SW480 (cell line): ENCODE measurements at places on chromosomes 6 and 20.
A peak's percentile ranks its signal among the peaks of the same experiment; 100 is the strongest.

DNA sequence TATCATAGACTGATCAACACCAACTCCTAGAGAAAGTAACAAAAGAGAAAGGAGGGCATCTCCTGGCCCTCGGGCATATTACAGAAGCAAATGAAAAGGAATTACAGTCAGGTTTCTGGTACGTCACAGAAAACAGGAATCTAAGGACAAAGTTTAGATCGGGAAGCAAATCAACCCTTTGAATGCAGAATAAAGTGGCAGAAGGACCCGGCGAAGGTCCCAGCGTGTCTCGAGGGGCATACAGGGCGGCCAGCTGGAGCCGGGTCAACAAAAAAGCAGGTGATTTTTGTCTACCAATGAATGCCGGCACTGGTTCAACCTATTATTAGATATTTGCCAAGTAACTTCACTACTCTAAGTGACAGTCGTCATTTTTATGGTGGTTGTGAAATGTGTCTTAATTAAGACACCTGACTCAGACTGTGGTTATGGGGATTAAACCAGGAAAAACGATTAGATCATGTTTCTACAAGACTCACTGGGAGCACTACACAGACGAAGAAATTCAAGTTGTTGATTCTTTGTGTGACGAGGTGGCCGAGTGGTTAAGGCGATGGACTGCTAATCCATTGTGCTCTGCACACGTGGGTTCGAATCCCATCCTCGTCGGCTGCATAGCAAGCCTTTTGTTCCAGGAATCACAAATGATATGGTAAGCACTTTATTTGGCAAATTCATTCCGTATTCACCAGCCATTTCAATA, 12.4 kb upstream of the ZSCAN9 start:
- DNase-seq, result peak; percentile 53

- DNase-seq, result no peak
These were observed 16.1 kb upstream of the LMBRD1 start for GRCh38 chr6:69812746-69813427.

DNA sequence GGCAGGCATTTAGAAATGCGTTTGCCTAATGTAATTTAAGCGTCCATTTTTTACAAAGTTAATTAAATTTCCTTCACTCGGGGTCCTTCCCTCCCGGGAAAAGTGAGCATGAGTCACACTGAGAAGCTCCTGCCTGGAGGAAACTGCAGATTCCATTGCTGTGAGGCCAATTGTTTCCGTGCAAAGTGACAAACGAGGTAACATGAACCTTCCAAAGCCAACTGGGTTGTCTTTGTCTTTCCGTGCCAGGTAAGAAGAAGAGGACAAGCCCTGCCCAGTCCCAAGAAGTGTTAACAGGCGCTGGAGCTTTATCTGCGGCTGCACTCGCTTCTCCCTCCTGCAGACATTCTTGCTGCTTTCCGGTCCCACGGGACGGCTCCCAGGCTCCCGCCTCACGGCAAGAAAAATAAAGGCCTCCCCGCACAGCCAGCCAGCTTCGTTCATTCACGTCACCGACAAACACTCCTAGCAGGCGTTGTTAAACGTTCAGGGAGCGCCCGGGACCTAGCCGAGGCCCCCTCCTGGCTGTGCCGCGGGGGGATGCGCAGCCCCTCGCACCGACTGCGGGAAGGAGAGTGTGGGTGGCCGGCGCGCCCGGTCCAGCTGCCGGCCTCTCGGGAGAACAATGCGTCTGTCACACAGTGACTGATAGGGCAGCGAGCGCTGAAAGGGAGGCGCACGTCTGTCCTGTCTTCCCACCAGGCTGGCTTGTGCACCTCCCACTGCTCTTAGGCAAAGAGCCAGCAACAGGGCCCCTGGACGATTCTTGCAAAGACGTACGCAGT, 61.5 kb upstream of the HDDC2 start:
- peak; percentile 36 for DNase-seq

GRCh38 chr20:17059465-17059864, 167.4 kb upstream of the PCSK2 start:
- DNase-seq, result peak; percentile 63

DNA sequence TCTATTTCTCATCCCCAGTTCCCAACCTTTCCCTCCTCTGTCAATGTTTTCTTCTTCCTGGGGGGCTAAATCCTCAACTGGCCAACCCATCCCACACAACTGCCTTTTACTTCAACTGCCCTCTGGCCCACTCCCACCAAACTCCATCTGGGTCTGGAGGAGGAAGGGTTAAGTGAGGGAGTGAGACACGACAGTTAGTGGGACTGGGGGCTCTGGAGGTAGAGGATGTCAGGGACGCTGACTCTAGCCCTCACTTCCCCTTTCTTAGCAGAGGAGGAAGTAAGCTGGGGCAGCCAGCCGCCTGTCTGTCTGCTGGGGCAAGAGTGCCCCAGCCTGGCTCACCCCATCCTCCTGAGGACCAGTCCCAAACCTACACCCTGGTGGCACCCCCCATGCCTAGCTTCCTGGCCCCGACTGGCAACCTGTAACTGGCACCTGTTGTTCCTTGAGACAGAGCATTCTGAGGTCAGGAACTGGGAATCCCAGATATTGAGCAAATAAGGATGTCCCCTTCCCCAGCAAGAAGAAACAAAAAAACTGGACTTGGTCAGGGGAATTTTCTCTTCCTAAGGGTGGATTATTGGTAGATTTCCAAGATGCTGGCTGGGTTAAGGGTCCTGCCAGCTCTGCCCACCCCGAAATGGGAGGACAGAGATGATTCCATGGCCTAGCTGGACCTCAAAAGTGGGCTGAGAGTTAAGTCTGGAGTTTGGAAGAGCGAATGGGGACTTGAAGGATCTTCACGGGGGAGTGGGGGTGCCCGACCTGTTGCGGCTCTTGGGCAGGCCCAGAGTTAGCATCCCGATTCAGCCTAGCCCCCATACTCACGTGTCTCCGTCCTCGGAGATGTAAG, 971 bp downstream of the NFKBIE start:
- no peak for DNase-seq

GRCh38 chr6:13472099-13472498, 15.3 kb downstream of the GFOD1 start:
- no peak for DNase-seq

GRCh38 chr6:32716396-32716795, 24.8 kb upstream of the HLA-DQA2 start:
- DNase-seq, result no peak

- no peak for DNase-seq
These were observed 45.4 kb downstream of the RARS2 start for GRCh38 chr6:87544474-87544735.

DNA sequence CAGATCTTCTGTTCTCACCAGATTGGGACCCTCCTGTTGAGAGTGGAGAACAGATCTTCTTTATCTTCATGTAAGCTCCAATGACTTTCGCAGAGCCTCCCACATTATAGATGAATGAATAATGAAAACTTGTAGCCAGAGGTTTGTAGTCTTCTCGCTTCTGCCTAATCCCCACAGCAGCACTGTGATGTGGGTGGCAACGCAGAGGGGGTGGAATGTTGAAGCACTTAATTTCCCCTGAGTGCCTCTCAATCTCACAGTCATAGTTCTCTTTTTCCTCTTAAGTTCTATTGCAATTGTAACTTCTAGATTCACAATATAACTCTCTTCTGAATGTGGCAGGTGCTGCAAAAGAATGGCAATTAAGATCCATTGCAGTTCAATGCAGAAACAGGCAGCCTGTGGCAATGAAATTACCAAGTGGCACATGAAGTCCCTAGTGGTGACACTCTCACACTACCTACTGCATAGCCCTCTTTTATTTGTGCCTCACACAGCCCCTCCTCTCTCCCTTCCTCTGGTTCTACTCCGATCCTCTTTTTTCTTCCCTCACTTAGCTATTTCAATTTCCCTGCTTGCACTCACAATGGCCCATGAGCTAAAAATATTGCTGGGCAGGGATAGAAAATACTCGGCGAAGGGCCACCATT, 281.9 kb downstream of the UBE3D start:
- DNase-seq, result peak; percentile 10

DNA sequence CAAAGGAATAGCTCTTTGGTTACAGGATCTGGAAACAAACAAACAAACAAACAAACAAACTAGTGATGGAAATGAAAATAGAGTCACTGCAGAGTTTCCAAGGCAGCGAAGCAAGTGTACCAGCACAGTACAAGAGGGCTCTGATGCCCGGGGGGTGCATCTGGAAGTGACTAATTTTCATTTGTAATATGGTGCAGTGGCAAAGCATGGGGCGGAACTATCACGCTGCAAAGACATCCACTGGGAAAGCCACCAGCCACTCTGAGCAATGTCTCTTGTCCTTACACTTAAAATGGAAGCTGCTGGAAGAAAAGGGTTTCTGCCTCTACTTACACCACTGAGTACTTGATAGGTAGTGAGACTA, 44.4 kb upstream of the NEDD9 start:
- no peak for DNase-seq

DNA sequence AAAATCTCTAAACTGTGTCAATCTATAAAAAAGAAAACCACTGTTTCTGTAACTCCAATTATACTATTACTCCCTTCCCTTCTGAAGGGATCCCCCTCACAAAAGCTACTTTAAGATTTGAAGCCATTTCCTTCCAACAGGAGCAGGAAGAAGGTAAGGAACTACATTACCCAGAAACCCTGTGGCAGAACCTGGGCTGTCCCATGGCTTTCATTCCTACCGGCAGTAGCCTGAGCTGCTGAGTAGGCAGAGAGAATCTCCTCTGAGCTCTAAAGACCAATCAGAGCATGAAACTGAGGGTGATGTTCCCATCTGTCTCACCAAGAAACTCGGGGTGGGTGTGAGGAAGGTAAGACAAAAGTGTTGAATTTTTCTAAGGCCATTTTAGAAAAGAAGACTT, 108.0 kb upstream of the LRFN2 start:
- DNase-seq, result peak; percentile 16

DNA sequence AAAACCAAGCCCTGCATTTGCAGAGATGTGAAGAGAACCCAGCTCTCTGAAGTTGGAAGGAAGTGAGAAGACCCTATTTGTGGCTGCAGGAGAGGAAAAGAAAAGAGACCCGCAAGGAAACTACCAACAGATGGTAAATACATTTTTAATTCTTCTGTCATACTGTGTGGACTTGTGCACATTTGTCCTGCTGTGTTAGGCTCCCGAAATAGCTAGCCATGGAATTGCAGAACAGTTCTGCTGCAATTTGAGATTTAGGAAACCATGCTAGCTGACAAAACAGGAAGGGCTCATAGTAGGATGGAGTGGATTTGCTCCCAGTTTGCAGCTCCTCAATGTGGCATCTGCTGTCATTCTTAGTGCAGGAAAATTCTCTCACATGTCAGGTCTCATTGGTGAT, 12.1 kb upstream of the ATXN1 start:
- DNase-seq, result no peak

DNA sequence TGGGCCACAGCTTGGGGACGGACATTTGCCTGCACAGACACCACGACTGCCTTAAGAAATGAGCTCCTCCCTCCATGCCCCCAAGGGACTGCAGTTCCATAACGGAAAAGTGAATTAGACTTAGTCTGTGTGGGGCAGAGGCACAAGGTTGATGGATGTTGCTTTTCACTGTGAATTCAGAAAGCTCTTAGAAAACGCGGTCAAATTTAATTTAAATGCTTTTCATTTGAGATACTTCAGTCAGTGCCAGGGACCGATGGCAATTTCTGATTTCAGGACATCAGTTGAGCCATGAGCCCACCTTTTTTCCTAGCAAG, 356.4 kb downstream of the KIF16B start:
- no peak for DNase-seq

DNA sequence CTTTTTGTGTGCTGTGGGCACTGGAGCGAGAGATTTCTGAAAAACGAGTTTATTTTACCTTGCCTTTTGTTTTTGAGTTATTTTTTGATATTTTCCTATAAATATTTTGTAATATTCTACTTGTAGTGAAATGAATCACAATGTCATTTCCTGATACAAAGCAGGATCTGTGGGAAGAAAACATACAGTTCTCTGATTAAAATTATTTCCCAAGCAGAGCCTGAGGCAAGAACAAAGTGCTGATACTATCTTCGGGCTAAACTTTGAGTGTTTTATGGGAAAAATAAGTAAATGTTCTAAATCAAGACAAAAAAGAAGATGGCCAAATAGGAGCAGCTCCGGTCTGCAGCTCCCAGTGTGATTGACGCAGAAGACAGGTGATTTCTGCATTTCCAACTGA, 33.7 kb upstream of the ELOVL5 start:
- no peak for DNase-seq

GRCh38 chr6:104268389-104268788, 591.3 kb downstream of the HACE1 start:
- DNase-seq, result no peak

GRCh38 chr6:165566088-165566828, 96.8 kb downstream of the PDE10A start:
- no peak for DNase-seq

- no peak for DNase-seq
These were observed 2.1 kb upstream of the TIAM2 start for GRCh38 chr6:154993026-154993425.

GRCh38 chr6:17577059-17577458, 23.0 kb upstream of the FAM8A1 start:
- DNase-seq, result no peak

- DNase-seq, result no peak
These were observed 32.1 kb downstream of the TOX2 start for GRCh38 chr20:43946659-43947315.

DNA sequence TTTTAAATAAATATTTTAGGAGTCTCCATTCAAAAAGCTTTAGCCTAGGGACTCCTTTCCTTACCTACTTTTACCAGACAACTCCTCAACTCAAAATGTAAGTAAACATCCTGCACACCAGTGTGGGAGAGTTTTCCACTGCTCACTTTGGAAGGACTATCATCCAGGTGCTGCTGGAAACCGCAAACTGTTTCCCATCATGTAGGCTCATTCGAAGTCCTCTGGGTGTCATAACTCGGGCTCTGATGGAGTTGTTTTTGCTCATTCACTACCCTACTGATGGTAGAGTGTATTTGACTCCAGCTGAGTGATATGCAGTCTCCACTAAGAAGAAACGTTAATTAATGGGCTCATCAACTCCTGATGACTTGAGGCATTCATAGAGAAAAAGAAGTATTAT, 136.5 kb upstream of the AKAP12 start:
- no peak for DNase-seq

DNA sequence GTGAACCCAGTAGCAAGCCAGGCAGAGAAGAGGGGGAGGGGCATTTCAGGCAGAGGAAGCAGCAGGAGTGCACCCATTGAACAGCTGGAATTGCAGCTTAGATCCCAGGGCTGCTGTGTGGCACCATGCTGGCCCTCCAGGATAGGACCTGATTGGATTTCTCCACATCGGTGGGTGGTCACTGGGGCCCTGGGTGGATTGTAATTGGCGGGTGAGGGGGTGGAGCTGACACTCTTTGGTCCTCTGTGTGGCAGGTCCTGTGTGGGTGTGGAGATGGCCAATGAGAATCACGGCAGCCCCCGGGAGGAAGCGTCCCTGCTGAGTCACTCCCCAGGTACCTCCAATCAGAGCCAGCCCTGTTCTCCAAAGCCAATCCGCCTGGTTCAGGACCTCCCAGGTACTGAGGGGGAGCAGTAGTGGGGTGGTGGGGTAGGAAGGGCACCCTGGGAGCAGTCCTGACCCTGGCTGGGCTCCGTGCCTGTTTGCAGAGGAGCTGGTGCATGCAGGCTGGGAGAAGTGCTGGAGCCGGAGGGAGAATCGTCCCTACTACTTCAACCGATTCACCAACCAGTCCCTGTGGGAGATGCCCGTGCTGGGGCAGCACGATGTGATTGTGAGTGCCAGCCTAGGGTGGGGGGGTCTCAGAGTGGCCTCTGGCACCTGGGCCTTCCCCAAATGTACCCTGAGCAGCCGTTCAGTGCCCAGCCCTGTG, 4.4 kb downstream of the PCIF1 start:
- DNase-seq, result no peak

GRCh38 chr6:5749651-5750215, 257.0 kb downstream of the NRN1 start:
- DNase-seq, result no peak

GRCh38 chr20:47973519-47974233, 188.4 kb upstream of the SULF2 start:
- peak; percentile 96 for DNase-seq

GRCh38 chr6:3440911-3441310, 15.9 kb downstream of the SLC22A23 start:
- no peak for DNase-seq
